Activated CD8-positive, alpha-beta memory T cell treated with anti-CD3 and anti-CD28 coated beads, Interleukin-2, amount 10 ng/mL, durations not matched to agents 7 days and 5 days (primary cell): ENCODE measurements at places on chromosomes 12 and 14.

DNA sequence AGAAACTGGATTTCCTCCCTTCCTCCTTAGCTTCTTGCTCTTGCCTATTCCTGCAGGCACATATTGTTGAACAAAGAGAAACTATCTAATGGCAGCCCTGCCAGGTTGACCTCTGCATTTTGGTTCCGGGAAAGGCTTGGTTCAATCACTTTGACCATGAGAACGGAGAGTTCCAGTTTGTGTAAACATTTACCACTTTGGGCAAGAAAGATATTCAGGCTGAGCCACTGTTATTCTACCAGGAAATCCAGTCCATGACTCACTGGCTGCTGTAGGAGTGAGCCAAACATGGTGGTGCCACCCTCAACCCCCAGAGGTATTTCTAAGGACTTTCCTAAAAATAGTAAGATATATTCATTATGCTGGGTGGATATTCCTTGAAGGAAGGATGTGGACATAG lies 242.2 kb upstream of the OR4E1 start:
- DNase-seq, result no peak

DNA sequence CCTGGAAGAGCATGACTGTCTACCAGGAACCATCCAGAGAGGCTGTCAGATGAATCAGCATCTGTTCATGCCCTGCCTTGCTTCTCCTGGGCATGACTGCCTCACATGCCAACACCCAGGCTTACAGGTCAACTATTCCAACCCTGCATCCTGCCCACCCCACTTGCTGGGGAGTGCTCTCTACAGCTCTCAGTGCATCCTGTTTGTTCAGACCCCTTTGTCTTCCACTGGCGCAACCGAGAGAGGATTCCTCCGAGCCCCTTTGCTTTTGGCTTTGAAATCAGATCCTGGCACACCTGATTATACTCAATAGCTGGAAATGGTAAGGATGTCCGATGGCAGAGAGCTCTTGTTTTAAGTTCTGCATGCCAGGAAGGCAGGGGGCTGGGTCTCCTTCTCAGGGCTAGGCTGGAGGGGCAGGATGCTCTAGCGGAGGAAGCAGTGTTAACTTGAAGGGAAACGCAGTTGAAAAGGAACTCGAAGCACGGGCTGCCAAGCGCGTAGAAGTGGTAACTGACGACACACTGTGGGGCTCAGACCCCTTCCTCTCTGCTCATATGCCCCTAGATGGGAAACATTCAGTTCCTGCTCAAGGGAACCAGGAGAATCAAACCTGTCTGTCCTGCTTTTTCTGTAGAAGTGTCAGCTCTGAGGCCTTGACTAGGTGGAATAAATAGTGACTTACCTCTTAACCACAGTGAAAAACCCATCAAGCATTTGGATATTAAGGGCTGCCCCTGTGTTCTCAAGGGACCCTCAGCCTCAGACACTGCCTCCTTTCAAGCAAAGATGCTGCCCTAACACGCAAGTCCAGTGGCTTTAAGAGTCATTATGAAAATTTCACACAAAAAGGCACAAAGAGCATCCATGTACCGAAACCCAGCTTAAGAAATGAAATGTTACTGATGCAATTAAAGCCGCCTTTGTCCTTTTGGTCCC lies 297.5 kb downstream of the ZFP36L1 start:
- DNase-seq, result no peak

DNA sequence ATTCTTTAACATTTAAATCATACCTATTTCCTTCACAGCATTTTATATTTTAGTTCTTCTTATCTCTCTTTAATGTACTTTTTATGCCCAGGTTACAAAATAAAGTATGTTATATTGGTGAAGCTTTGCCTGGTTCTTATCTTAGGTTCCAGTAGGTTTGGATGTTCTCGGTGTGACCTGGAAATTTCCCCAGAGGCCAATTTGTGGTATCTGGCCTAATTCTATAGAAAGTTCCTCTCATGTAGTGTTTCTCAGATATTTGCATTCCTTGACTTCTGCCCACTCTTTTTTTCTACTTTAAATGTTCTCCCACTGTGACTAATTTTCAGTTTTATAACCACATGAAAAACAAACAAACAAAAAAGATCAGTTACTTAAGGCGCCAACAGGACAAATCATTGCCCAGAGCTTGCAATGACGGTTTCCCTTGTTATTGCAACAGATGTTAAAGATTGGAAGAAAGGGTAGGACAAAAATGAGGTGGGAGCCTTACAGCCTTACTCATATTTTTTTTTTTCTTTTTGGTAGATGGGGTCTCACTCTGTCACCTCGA lies 41.2 kb upstream of the PPM1H start:
- no peak for DNase-seq

- DNase-seq, result no peak
Observed at GRCh38 chr14:99011385-99011784, 260.6 kb downstream of the BCL11B start.

- peak; percentile 55 for DNase-seq
Observed at GRCh38 chr14:103679351-103679750, 35.9 kb downstream of the XRCC3 start.
